ENCODE measurements at places on chromosomes 4 and X.

- DNase-seq: no peak
Observed at GRCh38 chr4:65893957-65894755, 223.9 kb upstream of the EPHA5 start.

DNA sequence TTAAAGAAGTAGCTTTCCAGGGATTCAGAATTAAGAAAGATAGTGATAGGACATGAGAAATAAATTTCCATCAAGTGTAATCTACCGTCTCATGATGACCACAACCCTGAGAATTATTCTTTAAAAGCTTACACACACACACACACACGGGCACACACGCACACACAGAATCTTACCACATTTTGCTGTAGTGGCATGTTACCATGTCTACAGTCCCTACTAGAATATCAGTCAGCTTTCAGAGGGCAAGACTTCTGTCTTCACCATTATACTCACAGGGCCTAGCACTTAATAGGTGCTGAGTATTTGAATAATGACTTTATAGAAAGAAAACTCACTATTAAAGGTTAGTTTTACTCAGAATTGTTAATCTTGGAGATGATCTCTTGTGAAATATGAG, 15.4 kb downstream of the CMC4 start:
- no peak for DNase-seq

- DNase-seq: no peak
Observed at GRCh38 chr4:145019346-145019745, 78.7 kb downstream of the ANAPC10 start.

GRCh38 chrX:32126997-32127396, 1055.2 kb upstream of the FTHL17 start:
- DNase-seq: no peak
